Left renal pelvis (tissue), 4 donors: ENCODE measurements at places on chromosomes 12 and 14. TPM values are rescaled to one million over a fixed set of nuclear protein-coding genes. Genes with fewer than 3 reads are reported as not detected.

GRCh38 chr12:119440803-119441360 is 106.4 kb downstream of the CCDC60 start:
- DNase-seq = no peak

- no peak for DNase-seq
Measured at GRCh38 chr14:33611405-33612196, 339.3 kb downstream of the EGLN3 start.

The DLK1 gene
- 16.2 TPM for polyA plus RNA-seq

GRCh38 chr14:34424488-34424887 is 37.6 kb downstream of the SPTSSA start:
- DNase-seq = no peak

DNA sequence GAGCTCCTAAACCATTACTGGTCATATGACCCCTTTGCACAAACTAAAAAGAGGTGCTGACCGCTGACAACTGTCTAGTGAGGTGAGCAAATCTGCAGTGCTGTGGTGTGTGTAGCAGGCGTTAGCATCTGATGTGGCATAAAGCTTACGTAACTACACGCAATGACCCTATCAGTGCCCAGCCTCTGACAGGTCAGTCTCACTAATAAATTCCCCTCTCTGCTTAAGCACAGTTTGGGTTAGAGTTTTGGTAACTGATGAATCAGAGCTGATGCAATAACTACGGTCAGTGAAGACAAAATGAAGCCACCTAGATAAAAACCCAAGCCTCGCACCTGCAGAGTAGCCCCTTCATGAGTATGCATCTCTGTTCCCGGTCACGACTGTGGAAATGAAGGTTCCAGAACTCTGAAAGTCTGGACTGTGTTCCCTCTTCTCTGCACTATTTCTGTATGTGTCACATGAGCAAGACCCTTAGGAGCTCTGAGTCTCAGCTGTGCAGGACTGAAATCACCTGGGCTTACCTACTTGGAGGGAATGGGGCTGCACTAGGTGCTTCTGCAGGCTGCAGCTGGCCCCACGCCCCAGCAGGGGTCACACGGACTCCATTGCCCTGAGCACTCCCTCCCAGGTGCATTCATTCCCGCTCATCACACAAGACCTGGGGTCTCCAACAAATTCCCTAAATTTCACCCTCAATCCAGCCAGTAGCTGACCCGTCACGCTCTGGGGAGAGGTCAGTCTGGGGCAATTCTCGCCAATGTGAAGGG is 54.4 kb downstream of the RIMBP2 start:
- DNase-seq = no peak

DNA sequence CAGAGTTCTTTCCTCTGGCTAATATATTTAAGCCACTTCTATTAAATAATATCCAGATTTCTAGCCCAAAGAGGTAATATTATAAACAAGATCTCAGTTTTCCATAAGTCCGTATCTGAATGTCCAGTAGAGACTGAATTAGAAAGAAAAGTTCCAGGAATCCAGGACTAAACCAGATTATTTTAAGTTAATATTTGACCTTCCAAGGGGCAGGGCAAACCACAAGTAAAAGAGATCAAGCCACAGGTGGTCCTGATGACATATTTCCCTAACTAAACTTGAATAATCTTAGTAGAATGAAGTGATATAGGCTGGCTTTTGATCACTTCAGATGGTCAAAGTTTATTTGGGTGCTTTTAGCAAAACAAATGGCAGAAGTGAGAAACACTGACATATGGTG is 43.3 kb upstream of the E2F7 start:
- no peak for DNase-seq

The ZDHHC22 gene
- polyA plus RNA-seq = 0.84 TPM

DNA sequence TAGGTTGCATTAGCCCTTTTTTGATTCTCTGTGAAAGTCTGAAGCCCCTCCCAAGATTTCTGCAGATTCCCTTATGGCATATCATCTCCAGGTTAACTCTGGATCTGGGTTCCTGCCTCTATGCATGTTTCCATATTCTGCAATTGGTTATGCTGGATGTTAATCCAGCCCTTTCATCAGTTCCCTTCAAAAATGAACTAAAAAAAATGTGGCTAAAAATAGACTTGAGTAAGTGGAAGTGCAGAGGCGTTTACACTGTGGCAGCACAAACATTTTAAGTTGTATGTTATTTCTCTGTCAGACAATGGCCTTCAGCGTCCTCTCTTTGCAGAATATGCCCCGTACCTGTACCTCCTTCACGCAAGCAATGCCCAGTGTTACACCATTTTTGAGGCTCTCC is 11.4 kb downstream of the MGST1 start:
- no peak for DNase-seq

The SALL2 gene
- 64.8 TPM for polyA plus RNA-seq

The FIGNL2 gene
- polyA plus RNA-seq = 3.8 TPM

DNA sequence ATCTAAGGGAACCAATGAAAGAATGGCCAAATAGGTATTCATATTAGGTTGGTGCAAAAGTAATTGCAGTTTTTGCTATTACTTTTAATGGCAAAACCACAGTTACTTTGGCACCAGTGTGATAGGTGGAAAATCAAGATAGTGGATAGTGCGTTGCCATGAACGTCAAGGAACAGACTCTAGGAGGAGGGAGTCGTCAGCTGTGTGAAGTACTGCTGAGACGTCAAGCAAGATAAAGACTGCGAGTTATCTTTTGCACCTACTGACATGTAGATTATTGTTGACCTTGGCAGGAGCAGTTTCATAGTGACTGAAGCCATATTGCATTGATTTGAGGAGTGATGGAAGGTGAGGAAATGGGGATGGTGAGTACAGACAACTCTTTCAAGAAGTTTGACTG is 8.3 kb downstream of the YLPM1 start:
- no peak for DNase-seq

DNA sequence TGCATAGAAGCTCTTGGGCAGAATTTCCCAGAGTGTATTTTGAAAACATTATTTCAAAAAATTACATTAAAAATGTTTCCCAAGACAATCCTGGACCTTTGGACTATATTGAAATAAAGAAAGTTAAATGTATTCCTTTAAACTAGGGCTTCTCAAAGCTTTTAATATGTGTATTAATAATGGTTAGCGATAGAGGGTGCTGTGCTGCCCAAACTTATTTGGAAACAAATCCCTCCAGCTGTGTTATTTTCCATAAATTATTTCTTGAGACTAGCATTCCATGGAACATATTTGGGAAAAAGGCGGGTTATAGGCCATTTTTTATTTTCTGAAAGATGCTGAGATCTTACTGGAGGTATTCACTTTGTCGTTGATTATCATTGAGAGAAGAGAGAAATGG is 397.8 kb upstream of the MIS18BP1 start:
- DNase-seq = no peak

GRCh38 chr12:23083267-23083666 is 458.3 kb downstream of the ETNK1 start:
- DNase-seq = no peak

DNA sequence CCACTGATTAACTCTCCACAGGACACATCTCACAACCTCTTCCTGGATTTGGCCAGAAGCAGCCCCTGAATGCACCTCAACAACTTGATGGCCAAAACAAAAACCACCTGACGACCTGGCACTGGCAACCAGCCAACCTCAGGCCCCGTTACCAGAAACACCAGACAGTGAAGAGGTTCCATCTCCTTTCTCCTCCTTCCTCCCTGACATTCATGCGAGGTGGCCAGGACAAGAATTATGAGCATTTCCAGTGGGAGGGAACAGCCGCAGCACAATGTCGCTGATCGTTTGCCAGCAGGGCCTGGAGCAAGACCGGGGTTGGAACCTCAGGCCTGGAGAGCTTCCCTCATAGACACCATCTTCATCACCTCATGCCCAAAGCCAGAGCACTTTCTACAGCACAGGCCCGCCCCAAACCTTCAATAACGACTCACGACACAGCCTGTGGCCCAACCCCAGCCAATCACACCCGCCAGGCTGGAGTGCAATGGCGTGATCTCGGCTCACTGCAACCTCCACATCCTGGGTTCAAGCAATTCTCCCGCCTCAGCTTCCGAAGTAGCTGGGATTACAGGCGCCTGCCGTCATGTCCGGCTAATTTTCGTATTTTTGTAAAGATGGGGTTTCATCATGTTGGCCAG is 48.7 kb downstream of the CCDC88C start:
- DNase-seq = no peak

GRCh38 chr12:60487284-60487683 is 891.5 kb downstream of the SLC16A7 start:
- DNase-seq = no peak

DNA sequence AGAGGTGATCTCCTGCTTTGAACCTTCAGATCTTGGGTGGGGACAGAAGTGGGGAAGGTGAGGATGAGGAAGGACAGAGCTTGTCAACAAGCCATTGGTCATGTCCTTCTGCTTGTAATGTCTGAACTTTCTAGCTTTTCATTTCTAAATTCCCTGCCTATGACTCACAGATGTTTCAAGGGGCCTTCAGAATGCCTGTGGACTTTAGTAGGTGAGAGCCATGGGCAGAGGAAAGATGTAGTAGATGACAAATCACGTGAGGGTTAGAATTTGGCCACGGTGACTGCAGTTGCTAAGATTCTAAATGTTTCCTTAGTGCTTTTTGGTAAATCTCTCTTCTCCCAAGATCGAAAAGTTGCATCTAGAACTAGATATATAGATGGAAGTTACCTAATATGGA is 18.7 kb upstream of the CREBL2 start:
- DNase-seq = no peak

DNA sequence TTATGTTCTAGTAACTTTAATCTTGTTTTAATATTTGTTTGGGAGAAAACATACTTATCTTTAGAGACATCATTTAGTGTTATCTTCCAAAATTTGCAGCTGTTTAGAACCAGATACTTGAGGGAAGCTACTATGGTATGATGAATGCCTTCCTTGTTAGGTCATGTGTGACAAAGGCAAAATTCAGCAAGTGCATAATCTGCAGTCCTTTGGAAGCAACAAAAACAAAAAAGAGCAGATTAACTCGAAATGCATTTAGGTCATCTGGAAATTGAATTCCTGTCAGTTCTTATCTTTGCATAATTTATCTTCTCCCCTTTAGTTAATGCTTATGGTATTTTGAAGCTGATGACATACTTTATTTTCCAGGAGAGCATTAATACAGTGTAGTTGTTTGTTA is 3.5 kb downstream of the FBXO34 start:
- no peak for DNase-seq

The TMPRSS12 gene
- polyA plus RNA-seq = not detected

The FGF6 gene
- not detected for polyA plus RNA-seq

The KLRC2 gene
- not detected for polyA plus RNA-seq

- DNase-seq = no peak
Measured at GRCh38 chr14:100629696-100630095, 42.5 kb upstream of the BEGAIN start.

GRCh38 chr14:61140271-61140670 is 140.9 kb downstream of the TMEM30B start:
- DNase-seq = no peak

DNA sequence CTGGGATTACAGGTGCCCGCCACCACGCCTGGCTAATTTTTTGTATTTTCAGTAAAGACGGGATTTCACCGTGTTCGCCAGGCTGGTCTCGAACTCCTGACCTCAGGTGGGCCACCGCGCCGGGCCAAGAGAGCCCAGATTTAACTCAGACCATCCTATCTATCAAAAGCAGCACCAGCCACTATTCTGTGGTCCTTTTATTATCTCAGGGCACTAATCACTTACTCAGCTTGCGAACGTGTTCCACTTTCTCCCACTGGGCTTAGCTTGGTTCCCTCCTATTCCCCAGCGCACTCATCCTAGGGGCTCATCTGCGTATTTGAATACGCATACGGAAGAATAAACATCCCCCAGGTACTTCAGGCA is 16.2 kb upstream of the AACS start:
- DNase-seq = no peak

DNA sequence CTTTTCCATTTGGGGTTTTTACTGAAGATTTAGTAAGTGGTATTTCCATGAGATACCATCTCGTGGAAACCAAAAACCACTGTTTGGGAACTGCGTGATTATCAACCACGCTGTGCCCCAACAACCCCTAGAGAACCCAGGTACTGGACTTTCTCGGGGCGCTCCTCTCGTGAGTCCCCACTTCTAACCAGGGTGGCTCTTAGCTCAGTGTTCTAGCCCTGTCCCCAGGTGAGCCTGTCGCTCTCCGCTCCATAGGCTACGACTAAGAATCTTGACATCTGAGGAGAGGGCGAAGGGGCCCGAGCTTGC is 686 bp downstream of the MCRS1 start:
- DNase-seq = no peak

The OR4K5 gene
- not detected for polyA plus RNA-seq

- no peak for DNase-seq
Measured at GRCh38 chr12:13592063-13592942, 389.1 kb downstream of the GRIN2B start.

The CS gene
- 114 TPM for polyA plus RNA-seq

DNA sequence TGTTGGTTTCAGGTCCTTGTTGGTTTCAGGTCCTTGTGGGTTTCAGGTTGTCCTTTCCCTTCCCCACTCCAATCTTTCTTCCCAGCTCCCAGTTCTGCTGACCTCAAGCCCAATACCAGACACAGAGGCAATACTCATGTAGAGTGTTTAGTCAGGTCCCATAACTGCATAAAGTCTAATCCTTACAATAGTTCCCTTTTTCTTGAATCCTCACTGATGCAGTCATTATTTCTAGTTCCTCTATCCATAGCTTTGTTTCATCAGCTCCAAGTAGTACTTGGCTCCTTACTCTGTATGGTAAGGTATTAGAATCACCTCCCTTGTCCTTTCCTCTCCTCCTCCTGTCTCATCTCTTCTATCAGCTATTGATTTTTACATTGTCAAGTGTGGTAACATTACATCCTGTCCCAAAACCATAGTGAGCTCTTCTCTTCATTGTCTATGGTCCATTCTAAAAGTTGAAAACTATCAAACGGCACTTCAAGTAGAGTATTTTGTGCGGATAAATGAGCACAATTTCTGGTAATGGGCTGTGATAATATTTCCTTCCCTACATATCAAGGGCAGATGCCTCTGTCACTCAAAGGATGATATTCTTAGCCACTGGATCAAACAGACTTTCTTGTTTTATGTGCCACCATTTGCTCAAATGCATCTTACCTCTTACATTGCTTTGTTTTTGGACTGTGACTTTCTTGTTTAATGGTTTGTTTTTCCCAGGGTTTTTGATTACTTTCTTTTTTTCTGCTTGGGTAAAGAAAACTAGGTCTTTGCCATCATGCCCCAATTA is 57.2 kb upstream of the JDP2 start:
- DNase-seq = no peak

DNA sequence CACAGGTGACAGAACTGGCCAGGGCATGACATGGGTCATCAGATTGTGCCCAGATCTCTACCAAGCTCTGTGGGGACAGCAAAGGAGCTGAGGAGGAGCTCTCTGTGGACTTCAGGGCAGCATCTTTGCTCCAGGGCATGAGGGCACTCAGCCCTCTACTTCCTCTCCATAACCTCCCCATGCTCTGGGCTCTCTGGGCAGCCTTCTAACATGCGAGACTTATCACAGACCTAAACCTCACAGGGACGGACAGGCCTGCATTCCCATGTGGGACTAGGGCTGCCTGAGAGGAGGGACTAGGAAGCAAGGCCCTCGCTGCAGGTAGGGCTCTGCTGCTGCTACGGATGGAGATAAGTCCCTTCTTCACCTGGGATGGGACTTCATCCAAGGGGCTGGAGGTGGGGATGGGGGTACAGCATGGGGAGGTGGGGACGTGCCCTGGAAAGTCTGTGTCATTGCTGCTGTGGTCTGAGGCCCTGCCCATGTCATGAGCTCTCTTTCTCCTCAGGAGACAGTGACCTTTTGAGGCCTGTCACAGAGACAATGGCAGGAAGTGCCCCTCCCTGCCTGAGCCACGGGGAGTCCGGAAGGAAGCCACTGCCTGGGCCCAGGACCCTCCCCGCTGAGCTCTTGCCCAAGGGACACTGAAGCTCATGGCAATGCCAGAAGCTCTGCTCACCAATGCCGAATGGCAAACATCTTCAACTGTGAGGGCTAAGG is 44.1 kb downstream of the PITPNM2 start:
- DNase-seq = no peak

The CBLN3 gene
- 2.2 TPM for polyA plus RNA-seq

The ETFBKMT gene
- 5.1 TPM for polyA plus RNA-seq
